ENCODE measurements at places on chromosomes 1 and 21.

DNA sequence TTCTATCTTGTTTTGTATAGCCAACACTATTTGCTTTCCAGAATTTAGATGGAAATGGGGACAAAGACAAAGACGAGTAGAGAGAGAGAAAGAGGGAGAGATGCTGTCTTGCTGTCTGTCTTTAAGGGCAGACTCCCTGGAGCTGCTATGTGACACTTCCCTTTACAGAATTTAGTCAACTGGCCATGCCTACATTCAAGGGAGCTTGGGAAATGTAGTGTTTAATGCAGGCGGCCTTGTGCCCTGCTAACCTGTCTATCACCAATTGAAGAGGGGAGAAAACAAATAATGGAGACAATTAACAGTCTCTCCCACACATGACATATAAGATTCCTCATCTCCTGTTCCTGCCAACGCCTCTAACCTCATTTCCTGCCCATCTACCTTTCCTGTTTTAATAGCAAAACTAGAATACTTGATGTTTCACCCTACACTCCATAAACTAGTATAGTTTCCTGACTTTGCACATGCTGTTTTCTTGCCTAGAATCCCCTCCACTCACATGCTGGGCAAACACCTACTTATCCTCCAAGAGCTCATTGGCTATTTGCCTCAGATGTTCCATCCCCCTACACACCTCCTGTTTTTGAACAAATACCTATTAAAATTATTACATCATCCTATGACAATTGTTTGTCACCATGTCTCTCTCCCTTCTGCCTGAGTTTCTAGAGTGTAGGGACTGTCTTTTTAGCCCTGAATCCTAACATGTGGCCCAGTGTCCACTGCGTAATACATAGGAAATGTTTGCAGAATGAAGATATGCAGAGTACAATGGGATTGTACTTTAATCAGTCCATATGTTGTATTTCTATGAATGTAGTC, 117.2 kb downstream of the SLC25A24 start:
- no peak for DNase-seq

DNA sequence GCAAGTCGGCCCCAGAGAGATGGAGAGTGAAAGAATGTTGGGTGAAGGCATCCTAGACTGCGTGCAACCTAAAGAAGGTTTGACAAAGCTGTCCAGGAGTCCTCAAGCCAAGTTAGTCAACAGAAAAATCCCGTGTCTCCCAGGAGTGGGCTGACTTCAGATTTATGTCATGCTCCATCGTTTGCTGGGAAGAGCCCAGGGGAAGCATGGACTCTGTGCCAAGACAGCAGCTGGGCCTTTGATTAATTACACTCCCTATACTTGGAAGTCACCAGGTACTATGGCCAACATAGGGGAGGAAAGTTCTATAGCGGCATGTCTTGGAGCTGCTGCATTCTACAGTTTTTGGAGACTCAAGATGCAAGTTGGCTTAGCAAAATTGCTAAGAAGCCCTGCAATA, 247.4 kb downstream of the KAZN start:
- DNase-seq = no peak

DNA sequence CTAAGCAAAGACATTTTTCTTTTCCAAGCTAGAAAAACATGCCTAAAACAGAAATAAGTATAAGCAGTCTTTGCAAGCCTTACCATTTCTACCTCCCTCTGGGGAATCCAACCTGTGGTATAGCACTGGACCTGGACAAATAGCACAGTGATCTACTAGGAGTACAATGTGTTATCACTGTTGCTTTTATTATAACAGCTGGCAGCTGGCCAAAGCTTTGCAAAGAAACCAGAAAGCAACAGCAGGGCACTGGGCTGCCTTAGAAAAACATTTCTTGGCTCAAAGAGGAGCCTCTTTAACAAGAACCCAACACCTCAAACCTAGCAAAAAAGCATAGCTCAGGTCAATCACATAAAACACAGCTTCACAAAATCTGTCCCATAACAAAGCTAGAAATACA, 294.5 kb upstream of the GREM2 start:
- no peak for DNase-seq

DNA sequence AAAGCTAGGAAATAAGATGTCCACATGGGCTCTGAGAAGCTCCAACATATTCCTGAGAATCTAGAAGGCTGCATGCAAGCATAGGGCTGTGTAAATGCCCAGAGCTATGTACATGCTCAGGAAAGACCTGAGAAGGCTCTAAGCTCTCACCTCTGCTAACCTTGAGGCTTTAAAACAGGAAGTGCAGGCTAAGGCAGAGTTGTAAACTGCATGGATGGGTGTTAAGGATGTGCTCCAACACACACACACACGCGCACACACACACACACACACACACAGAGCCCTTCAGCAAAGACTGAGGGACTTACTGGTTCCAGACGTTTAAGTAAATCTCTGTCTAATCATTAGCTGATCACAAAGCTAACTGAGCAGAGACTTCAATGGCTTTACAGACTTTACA, 162.9 kb downstream of the TRABD2B start:
- no peak for DNase-seq
